ENCODE measurements at places on chromosomes 16 and 17.

DNA sequence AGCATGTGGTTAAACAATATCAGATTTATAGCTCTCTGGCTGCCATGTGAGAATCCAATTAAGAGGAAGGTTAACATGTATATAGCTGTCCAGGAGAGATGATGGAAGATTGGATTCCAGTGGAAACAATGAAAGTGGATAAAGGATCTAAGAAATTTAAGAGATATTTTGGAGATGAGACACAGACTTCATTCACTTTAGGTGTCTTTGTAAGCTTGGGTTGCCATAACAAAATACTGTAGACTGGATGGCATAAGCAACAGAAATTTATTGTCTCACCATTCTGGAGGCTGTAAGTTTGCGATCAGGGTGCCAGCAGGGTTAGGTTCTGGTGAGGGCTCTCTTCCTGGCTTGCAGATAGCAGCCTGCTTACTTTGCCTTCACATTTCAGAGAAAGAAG is 155.9 kb upstream of the MYOCD start:
- no peak for DNase-seq

DNA sequence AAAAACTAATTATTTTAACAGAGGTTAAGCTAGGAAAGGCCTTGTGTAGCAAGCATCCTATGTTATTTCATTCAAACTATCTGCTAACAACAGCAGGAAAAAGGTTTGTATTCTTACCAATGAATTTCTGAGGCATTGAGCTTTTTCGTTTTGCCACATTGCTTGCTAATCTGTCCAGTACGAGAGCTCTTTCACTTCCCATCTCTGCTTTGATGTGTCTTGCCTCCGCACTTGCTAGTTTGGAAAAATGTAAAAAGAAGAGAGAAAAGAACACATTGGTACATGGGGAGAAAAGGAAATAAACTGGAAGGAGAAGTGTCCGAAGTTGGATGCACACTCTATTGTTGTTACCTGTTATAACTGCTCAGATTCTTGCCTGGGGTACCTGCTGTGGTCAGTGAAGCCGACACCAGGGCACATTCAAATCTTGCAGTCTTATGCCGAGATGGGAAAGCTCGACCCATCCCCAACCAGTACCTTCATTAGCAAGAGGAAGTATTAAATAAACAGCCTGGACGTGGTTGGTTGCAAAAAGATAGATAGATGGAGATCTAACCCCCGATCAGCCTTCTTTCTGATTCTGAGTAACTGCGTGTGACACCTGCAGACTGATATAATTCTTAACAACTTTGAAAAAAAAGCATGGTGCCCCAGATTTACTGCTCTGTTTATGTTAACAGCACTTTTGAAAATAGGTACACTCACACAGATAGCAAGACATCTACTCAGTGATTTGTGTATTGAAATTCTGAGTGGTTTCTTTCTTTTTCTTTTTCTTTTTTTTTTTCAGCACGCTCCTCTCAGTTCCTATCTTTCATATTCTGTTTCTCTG is 40.0 kb downstream of the GRB7 start:
- no peak for DNase-seq

- no peak for DNase-seq
These were observed 183.0 kb downstream of the PHKB start for GRCh38 chr16:47644166-47644565.

DNA sequence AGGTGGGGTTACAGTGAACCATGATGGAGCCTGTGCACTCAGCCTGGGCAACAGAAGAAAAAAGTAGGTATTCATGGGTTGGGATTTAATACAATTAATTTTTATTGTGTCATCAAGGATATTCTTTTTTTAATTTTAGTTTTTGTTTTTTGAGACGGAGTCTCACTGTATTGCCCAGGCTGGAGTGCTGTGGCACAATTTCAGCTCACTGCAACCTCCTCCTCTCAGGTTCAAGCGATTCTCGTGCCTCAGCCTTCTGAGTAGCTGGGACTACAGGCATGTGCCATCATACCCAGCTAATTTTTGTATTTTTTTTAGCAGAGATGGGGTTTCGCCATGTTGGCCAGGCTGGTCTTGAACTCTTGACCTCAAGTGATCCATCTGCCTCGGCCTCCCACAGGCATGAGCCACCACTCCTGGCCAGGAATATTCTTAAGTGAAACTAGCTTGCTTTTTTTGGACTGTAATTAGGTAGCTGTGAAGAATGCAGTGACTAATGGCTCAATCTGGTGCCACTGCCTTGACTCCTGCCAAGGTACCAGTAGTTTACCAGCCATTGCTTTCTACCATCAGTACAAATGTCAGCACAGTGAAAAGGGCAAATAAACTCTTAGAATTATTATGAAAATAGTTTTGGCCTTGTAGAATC is 4.8 kb downstream of the PPM1D start:
- DNase-seq = no peak

DNA sequence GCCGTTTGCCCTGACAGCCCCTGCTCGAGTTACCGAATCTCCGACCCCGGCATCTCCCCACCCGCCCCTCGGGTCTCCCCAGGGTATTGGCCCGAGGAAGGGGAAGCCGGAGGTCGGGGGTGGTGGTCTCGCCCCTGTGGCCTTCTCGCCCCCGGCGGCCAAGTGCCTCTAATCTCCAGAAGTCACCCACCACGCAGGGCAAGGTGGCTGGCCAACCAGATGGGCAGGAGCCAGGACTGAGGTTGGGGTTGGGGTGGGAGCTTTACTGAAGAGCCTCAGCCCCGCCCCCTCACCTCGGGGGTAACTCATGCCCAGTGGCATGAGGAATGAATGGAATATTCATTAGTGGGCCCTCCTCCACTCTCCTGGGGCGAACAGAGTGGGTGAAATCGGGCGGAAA is 637 bp downstream of the DHRS11 start:
- no peak for DNase-seq

DNA sequence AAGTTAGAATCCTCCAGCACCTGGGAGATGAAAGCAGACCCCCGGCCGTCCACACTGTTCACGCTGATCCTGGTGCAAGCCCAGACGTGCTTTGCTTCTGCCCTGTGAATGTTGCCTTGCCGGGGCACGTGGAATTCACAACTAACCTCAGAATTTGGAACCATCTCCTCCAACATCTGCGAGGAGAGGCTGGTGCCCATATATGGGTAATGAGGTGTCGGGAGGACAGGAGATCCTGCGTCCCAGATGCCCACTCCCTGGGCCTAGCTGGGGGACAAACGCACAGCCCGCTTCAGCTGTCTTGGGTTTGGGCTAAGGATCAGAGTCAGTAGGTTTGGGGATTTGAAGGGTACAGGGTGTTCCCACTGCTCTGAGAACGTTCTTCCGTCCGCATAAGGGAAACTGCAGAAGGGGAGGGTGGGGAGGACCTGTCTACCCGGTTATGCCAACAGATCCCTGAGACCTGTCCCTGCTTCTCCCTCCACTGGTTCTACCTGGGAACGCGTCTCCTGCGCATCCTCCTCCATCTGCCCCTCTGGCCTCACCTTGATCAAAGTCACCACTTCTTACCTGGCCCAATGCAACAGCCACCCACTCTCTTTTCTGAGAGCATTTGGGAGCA is 14.1 kb downstream of the PPL start:
- DNase-seq = no peak

DNA sequence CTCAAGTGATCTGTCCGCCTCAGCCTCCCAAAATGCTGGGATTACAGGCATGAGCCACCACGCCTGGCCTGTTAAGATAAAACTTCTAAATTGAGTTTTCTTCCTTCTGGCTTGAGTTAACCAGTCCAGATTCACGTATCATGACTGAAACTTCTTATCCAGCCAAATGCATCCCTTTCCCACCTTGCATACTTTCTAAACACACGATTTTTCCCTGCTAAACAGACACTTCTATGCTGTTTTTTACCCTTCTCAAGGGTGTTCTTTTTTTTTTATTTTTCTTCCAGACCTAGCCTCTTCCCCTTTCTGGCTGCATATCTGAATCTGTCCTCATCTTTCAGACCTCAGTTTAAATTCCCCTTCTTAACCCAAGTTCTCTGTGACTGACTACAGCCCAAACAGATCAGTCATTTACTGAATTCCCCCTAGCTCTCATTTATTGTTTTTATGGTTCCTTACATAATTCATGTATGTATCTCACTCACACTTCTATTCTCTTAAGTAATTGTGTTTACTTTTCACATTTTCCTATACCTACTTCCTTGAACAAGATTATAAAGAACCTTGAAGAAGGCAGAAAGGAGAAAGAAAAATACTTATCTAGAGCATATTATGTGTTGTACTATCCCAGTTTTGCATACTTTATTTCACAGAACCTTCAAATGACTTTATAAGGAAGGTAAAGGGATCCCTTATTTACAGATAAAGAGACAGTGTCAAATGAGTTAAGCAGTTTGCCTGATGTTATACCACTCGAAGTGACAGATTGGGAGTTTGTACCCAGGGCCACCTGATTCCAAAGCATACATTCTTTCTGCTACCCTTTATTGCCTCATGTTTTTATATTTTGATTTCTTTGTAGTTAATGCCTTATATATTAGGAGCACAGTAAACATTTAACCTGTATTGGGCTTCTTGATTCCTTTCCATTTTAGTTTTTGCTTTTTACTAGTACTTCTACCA is 5.2 kb downstream of the EVI2B start:
- no peak for DNase-seq

DNA sequence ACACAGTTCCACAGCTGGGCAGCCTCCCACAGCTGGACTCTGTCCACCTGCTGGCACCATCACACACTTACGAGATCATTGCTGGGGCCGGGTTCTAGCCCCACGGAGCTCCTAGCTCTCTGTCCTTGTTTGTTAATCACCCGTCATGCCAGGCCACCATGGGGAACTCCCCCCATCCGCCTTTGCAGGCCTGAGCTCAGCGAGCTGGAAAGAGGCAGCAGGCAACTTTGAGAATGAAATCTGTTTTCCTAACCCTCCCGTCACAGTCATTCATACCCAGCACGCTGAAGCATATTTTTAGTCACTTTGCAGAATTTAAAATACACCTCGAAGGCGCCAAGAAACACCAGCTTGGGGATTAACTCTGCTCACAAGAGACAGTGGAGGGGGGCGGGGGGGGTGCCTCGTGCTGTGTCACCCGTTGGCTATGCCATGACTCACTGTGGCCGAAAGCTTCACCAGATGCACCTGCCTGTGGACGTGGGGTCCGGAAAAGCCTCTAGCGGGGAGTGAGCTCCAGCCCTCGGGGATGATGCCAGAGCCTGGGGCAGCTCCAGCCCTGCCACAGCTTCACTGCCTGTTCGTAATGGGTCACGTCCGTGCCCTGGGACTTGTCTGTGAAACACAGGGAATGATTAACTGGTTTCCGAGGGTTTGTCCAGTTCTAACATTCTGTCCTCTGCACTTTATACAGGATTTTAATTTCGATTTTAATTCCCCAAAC is 1.4 kb upstream of the SPNS2 start:
- no peak for DNase-seq
